T-helper 1 cell (primary cell): ENCODE measurements at places on chromosomes 7 and 10.

DNA sequence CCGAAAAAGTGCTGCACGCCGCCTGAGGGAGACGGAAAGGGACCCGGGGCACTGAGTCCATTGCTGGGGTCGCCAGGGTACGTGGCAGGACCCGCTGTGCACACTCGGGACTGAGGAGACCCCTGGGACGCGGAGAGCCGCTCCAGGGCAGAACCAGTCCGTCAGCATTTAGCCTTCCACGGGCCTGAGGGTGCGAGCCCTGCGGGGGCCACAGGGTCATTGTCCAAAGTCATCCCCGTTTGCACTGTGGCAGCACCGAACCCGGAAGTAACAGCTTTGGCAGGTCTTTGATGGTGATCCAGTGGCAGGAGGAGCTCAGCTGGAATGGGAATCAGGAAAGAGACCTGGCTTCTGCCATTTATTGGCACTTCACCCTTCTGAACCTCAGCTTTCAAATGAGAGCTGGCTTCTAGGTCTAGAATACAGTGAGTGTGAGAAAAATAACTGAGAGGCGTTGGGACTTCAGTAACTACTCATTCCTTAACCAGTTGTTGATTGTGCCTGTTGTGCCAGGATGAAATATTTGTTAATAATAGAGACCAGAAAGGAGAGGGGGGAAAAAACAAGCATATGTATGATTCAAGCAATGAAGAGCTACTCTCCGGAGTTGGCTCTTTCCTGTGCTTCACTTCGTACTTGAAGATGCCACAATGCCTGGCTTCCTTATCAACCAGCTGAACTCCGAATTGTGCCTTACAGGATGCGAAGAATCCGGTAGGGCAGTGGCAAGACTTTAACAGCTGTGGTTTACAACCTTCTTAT lies 811 bp upstream of the ARHGAP12 start:
- DNase-seq: peak; percentile 9

- DNase-seq: peak; percentile 48
Measured at GRCh38 chr10:118850418-118851061, 95.8 kb upstream of the CACUL1 start.

DNA sequence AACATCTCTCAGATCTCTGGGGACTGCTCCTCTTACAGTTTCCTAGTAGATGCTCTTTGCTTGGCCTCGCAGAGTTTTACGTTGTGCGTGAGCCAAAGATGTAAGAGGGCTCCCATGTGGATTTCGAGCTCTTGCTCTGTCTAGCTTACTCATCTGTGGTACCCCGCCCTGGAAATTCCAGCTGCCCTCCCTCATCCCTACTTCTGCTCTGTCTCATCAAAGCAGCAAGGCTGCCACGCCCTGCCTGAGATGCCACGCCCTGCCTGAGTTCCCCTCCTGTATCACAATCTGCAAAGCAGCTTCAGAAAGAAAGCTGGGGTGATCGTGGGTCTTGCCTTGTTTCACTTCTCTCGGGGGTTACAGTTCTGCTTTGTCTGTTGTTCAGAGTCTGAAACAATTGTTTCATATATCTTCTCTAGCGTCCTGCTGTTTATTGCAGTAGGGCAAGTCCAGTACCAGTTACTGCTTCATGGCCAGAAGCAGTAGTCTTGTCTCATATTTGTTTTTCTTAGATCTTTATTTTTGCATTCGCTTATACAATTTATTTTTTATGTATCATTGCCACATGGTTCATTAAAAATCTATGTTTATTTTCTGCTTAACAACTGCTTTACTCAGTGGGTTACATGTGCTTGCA lies 36.1 kb upstream of the CCNY start:
- DNase-seq: no peak

DNA sequence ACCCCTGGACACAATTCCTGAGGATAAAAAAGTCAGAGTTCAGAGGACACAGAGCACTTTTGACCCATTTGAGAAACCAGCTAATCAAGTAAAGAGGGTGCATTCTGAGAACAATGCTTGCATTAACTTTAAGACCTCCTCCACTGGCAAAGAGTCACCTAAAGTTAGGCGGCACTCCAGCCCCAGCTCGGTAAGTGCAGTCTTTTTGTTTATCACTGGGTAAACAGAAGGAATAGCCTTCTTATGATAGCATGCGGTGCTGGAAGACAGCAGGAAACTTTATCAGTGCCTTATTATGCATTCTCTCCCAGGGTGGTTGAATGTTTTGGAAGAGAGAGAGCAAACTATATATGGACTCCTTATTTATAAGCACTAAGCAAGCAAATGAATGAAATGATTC lies 130.5 kb downstream of the CDK14 start:
- no peak for DNase-seq

DNA sequence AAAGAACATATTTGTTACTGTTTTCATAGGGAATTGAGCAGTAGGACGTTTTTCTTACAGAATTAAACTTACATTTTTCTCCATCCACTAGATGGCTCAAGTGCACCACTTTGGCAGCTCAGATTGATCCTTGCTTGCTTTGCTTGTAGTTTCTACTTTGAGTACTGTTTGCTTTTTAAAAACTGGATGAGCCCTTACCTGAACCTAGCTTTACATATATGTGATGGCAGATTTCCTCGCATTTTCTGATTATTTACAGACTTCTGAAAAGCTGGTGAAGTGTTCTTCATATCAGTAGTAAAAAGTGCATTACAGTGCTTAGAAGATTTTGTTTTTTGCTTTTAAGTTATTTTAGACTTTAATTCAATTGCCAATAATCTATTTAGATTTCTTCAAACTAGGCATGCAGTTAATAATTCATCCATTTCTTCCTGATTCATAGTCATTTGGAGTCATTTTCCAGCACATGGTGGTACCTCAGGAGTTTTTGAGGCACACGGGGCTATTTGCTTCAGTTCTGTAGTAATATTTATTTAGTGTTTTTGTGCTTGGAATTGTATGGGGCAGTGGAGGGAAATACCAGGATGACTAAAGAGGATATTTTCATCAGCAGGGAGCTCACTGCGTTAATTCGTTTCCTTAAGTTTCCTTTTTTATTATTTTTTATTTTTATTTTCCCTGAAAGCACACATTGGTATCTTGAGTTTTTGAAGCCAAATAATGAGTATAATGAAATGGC lies 57.3 kb downstream of the MAPK8 start:
- DNase-seq: peak; percentile 5

DNA sequence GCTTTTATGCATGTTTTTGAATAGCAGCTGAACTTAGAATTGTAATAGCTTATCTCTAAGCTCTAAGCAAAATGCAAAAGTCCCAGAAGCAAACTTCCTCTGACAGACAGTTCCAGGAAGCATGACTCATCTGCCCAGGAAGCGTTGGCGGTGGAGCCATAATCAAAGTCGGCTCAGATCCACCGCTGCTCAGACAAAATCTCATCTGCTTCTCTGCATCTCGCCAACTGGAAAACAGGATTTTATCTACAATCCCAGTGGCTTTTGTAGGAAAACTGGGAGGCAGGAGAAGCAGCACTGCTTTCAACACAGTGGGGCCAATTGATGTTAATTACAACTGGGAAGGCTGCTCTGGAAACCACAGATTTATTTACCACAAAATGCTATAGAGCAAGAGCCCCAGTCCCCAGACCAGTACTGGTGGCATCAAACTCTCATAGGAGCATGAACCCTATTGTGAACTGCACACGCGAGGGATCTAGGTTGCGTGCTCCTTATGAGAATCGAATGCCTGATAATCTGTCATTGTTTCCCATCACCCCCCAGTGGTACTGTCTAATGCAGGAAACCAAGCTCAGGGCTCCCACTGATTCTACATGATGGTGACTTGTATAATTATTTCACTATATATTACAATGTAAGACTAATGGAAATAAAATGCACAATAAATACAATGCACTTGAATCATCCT lies 99.9 kb downstream of the CUBN start:
- DNase-seq: peak; percentile 65

DNA sequence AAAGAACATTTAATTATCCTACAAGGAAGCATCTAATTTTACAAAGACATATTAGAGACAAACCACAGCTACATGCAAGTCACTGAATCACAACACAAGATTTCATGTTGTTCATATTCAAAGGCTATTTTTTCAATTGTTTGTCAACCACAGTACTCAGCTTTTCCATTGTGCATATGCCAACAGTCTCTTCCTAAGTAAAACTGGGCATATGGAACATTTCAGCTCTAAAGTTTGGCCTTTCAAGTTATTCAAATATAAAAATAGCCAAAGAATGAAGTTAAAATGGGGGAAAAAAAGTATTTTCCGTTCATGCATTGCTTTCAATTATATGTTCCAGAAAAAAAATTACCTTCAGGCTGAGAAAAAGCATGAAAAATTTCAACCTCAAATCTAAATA lies 537.9 kb downstream of the PLXDC2 start:
- no peak for DNase-seq

DNA sequence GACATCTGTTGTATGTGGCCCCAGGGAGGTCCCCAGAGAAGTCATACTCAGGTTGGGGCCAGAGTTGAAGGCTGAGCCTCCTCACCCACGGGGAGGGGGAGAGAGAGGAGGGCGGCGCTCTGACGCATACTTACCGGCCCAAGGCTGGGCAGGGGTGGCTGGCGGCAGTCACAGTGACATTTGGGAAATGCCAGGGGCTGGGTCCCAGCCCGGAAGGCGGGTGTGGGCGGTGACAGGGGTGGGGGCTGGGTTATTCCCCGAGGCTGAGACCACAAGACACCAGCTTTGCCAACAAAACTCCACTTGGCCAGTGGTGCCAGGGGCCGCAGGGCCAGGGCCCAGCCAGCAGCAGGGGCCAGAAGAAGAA lies 41.1 kb downstream of the RASGEF1A start:
- DNase-seq: peak; percentile 43

DNA sequence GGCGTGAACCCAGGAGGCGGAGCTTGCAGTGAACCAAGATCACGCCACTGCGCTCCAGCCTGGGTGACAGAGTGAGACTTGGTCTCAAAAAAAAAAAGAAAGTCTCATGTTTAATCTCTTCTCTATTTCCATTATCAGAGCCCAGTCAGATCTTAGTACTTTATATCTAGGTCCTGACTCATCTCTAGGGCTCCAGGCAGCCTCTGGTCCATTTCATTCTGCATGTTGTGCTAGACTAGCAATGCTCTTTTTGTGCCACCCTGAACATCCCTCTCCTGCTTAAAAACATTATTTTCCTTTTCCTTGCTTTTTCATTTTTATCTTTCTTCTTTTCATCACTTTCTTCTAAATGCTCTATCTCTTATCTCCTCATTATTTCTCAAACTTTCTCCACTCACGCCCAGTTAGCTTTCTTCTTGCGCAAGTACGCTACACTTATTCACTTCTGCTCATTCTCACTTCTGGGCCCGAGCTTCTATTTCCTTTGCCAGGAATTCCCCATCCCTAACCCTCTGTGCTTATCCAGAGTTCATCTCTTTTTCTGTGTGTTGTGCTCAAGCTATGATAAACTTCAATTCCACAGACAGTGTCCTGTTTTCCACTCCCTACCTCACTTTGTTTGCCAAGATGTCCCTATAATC lies 63.9 kb downstream of the BTAF1 start:
- DNase-seq: no peak

- DNase-seq: no peak
Measured at GRCh38 chr10:65751218-65751617, 1174.6 kb upstream of the LRRTM3 start.

DNA sequence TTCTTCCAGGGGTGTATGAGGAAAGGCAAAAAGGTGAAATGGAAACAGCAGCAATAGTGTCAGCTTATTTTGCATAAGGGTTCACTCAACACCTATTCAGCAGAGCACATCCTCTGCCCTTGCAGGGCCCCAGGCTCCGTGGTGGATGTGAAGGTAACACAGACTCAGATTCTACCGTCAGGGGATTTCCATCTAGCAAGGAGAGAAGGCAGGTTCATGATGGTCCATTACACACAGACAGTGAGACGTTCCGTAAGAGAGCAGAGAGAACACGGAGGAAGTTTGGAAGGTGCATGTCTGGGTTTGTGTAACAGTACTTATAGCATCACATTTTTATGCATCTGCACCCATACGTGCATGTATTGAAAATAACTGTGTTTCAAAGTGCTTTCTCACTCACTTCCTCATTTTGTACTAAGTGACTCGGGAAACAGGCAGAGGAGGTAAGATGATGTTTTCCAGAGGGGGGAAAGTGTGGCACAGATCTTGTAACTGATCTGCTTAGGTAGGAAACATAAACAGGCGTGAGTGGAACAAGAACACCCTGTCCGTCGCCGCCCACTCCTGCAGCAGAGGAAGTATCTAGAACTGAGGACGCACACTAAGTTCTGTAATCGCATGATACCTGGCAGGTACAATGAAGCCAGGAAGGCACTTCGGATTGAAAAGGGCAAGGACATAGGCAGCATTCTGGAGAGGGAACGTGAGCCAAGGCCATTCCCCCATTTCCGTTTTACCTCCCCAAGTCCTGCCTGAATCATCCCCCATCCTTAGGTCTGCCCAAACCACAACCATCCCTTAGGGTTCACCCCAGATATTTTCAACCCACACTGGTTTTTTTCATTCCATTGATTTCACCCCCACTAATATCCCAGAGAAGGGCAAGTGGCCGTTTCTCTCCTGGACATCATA lies 1.0 kb upstream of the ENO4 start:
- DNase-seq: no peak

- DNase-seq: no peak
Measured at GRCh38 chr10:122263971-122264370, 7.1 kb upstream of the BTBD16 start.

- DNase-seq: no peak
Measured at GRCh38 chr10:219731-220472, 84.6 kb downstream of the ZMYND11 start.

- no peak for DNase-seq
Measured at GRCh38 chr7:132140341-132140740, 435.9 kb downstream of the PLXNA4 start.

- no peak for DNase-seq
Measured at GRCh38 chr10:60140651-60141632, 234.6 kb upstream of the CCDC6 start.

DNA sequence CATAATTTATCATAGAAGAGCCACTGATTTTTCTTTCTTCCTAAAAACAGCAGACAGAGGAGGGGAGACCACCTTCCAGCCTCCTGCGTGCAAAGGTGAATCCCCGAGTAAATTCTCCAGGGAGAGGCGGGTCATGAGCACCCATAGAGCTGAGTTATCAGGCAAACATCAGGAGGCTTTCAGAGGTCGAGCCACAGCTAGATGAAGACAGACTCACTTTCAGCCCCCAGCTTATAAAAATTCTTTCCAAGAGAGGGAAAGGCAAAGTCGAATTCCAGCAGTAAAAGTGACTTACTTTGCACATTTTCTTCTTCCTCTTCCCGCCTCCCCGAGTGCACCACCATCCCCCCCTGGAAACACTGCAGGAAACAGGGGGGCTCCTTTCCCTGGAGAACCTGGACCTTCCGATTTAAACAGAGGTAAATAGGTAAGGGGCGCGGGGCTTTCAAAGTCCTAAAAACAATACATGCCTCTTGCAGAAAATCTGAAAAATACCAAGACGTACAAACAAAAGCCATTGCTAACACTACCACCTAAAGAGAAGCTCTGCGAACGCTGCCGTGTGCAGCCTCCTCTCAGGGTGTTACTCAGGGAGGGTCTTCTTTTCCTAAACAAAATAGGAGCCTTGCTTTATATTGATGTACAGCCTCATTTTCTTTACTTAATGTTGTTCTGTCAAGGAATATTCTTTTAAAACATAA lies 163.8 kb downstream of the SVIL start:
- DNase-seq: no peak

GRCh38 chr7:41010967-41011366 lies 691.9 kb downstream of the INHBA start:
- no peak for DNase-seq

- no peak for DNase-seq
Measured at GRCh38 chr7:91603707-91604106, 276.8 kb downstream of the MTERF1 start.
